ENCODE measurements at places on chromosomes 7 and 10. TPM values are rescaled to one million over a fixed set of nuclear protein-coding genes. Genes with fewer than 3 reads are reported as not detected.

ANXA11 gene
- 2.0 TPM for total RNA-seq

GALNT11 gene
- 61.6 TPM for total RNA-seq

ABCC2 gene
- 0.41 TPM for total RNA-seq

MRLN gene
- not detected for total RNA-seq

FBXL15 gene
- 13.5 TPM for total RNA-seq

PPP1R17 gene
- 2.9 TPM for total RNA-seq

UPK3BL2 gene
- 1.6 TPM for total RNA-seq

ZNF722 gene
- total RNA-seq: not detected

IDI2 gene
- not detected for total RNA-seq

NME8 gene
- not detected for total RNA-seq

OR2A14 gene
- total RNA-seq: not detected
